Activated CD4-positive, CD25-positive, alpha-beta regulatory T cell (primary cell): ENCODE measurements at places on chromosomes 6 and 20.

DNA sequence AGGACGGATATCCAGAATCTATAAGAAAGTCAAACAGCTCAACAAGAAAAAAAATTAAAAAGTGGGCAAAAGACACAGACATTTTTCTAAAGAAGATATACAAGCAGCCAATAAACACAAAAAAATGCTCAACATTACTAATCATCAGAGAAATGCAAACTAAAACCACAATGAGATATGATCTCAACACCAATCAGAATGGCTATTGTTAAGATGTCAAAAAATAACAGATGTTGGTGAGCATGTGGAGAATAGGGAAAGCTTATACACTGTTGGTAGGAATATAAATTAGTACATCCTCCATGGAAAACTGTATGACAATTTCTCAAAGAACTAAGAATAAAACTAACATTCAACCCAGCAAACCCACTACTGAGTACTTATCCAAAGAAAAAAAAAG, 23.3 kb upstream of the OSTM1 start:
- DNase-seq, result no peak

DNA sequence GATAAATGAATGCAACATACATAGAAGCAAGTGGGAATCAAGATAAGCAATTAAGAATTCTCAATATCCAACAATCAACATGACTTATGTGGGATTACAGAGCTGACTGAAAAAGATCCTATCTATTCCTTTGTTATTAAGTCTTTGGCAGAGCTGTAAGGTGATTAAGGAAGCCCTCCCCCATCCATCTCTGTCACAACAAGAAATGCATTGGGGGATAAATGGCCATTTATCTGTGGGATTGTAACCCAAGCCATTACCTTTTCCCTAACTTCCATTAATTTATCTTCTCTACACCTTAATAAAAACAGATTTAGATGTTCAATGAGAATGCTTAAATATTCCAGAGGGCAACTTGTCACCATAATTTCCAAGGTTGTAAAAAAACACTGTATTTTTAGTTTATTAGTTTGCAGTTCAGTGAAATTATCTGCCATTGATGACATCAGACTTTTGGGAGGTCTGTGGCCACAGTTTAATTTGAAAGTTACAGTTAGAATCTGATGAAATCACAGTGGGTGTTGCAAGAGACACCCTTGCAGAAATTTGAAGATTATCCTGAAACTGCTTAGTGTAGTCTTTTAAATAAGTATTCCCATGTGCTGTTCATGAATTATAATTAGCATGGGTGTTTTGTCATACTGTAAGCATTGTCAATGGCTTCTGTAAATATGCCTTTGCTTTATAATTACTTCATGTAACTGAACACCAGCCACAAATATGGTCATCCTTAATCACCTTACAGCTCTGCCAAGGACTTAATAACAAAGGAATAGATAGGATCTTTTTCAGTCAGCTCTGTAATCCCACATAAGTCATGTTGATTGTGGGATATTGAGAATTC, 49.4 kb upstream of the FYN start:
- DNase-seq, result no peak

DNA sequence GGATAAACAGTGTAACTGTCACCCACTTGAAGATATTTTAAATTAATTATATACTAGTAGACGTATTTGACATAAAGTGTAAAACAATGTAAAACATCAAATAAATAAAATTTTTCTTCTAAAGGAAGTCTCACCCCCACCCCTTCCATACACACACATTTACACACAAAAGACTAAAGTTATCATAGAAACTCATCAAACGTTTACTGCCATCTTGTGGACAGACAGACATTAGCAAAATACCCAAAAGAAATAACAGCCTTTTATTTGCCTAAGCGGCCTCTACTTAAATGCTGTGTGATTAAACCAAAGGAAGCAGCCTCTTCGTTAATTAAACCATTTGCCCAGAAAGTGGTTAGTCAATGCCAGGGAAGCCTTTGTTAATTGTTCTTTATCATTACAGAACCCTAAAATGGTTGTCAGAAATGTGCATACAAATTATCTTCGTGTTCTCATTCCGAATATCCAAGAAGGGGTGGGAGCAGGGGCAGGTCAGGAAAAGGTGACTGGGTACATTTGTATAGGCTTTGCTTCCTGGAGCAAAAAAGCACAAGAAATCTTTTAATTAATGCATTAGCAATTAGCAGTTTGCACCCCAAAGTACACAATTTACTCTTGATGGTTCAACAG, 176.2 kb upstream of the SASH1 start:
- no peak for DNase-seq

GRCh38 chr20:8601542-8601912, 467.4 kb upstream of the PLCB4 start:
- DNase-seq, result no peak

DNA sequence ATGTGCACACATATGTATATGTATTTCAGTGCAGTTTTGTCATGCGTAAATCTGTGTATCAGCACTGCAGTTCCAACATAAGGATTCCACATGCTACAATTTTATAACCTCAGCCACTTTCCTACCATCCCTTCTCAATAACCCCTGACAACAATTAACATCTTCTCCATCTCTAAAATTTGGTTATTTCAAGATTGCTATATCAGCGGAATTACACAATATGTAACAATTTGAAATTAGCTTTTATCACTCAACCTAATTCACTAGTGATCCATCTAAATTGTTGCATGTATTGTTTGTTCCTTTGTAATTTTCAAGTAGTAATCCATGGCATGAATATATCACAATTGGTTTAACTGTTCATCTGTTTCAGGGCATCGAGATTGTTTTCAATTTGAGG, 511.3 kb downstream of the HAO1 start:
- DNase-seq, result no peak

DNA sequence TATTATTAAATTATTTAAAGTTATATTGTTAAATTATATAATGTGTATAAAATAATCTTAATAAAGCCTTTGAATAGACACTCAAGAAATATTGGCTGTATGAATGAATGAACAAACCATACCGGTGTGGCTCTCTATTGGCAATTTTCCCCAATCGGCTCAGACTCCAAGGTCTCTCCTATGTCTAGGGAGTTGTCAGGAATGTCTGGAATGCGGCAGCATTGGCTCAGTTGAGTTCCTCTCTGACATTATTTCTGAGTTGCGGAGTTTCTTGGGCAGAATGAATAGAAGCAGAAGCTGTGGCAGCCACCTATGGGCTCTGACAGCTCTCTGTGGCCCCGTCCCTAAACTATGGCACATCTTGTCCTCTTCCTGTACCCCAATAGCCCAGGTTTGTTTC, 111.0 kb downstream of the SOBP start:
- DNase-seq, result no peak

DNA sequence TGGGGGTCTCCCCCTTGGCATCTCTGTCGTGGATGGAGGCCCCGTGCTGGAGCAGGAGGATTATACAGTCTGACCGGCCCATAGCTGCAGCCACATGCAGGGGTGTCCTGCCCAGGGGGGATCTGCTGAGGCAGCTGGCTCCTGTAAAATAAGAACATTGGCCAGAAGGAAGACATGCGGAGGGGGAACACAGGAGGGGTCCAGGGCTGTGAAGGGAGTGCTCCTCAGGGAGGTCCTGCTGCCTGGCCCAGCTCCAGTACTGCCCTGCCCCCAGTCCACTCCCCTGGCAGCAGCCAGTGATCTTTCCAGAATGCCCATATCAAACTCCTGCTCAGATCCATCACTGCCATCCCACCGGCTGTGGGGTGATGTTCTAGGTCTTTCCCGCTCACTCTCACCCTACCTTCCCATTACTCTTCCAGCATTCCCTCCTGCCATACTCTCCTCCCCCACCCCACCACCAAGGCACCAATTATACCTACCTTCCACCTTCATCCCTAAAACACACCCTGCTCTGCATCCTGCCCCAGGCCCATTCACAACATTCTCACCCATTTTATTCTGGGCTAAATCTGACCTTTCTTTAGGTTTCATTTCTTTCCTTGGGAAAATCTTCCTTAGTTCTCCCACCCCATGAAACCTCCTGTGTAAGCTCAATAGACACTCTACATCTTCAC, 9.7 kb downstream of the ANKRD60 start:
- no peak for DNase-seq

- no peak for DNase-seq
These were observed 26.0 kb upstream of the PI16 start for GRCh38 chr6:36928547-36928918.

GRCh38 chr20:59688999-59689398, 84.7 kb downstream of the PHACTR3 start:
- no peak for DNase-seq

- no peak for DNase-seq
These were observed 50.2 kb upstream of the SENP6 start for GRCh38 chr6:75551367-75551952.

GRCh38 chr6:60643870-60644269, 1642.2 kb downstream of the KHDRBS2 start:
- DNase-seq, result no peak

GRCh38 chr6:45813943-45814342, 201.7 kb downstream of the CLIC5 start:
- DNase-seq, result no peak

DNA sequence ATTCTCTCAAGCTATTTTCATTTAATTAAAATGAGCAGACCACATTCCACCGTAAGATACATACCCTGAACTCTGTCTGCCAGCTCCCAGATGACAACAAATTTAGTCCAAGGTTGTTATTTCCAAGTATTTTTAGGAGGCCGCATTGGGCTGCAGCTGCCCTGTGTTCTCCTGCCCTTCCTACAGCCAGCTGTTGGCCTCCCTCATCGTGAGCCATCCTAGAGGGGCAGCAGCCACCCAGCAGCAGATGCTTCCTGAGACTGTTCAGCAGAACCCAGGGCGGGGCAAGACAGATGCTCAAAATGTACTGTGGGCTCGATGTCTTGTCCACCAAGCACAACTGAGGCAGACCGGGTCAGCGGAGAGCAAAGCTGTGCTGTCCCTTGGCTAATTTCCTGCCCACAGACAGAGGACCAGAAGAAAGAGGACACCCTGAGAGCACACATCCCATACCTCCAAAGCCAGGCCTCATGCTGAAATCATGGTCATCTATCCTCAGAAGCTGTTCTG, 16.4 kb downstream of the GABRR1 start:
- no peak for DNase-seq

DNA sequence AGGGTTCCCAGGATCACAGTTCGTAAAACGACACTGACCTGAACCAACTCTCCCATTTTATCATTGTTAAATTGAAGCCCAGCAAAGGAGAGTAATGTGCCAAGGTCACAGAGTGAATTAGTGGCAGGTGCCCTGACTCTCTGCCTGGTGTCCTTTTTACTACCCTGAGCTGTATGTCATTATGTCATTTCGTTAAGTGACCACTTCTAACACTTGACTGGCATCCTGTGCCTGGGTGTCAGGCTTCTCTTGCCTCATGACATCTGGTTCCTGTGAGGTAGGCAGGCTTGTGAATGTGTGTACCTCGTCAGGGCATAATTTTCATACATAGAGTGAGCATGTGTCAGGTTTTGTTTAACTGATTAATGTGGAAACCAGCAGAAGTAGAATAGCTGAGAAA, 48.6 kb downstream of the RALY start:
- DNase-seq, result no peak

GRCh38 chr6:88368071-88368787, 202.1 kb upstream of the CNR1 start:
- no peak for DNase-seq

GRCh38 chr6:624979-625378, 31.9 kb downstream of the HUS1B start:
- no peak for DNase-seq

DNA sequence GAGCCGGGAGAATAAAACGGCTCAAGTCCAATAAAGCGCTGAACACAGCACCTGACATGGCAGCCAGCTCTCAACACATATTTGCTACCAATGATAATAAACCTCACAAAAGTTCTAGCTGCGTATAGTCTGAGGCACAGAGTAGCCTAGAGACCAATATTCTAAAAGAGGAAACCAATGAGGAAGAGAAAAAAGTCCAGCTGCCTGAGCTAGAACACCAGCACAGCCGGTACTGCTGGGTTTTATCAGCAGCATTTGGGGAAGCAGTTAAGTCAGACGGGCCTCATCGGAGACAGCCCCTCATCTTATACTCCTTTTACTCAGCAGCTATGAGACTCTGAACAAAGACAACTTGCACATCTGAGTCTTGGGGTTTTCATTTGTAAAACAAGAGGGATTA, 2.4 kb upstream of the RTF2 start:
- no peak for DNase-seq
